ENCODE measurements at places on chromosomes 6 and 20.

DNA sequence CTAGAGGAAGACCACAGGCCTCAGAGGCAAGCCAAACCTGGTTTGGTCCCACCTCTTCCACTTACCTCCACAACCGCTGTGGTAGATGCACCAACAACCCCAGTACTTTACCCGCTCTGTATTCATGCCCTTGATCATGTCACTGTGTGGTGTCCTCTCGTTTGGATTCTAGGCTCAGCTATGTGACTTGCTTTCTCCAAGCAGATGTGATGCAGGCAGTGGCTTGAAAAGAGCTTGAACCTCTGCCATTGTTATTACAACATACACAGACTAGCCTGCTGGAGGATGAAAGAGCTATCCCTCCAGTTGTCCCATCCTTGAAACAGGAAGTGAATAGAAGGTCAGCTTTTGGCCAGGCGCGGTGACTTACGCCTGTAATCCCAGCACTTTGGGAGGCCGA, 147.7 kb downstream of the ZNF217 start:
- no peak for DNase-seq

- DNase-seq = no peak
Observed at GRCh38 chr6:152671171-152671570, 26.5 kb upstream of the MYCT1 start.

DNA sequence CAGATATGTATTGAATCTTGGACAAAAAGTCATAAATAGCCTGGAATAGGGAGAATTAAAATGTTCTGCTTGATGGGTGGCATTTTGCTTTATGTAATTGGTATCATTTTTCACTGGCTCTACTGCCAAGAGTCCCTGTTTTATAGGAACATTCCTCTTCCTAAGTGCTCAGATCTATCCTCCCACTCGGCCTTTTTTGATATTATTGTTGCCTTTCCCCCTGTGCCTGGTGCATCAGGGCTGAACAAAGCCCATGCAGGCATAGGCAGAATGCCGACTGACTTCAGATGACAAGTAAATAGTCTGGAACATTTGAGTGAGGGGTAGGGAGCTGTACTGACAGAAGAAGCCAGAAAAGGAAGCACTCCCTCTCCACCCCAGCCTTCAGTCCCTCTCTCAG, 127.0 kb downstream of the PKHD1 start:
- DNase-seq = no peak

GRCh38 chr6:21230536-21230935, 363.0 kb upstream of the SOX4 start:
- DNase-seq = no peak

GRCh38 chr6:53199156-53199555, 50.5 kb upstream of the GCM1 start:
- DNase-seq = no peak

DNA sequence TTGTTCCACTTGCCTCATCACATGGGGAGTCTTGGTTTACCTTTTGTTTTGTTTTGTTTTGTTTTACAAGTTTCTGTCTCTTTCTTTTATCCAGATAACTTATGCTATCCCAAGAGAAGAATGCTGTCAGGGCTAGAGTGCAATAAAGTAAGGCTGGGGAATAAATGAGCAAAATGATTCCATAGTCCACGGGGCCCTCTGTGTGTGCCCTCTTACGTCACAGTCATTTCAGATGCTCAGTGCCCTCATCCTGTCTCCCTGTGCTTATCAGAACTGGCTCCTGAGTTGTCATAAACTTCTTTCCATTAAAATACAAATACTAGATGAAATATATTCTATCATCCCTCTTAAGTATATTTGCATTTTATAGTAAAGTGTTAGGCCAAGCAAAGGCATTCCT, 30.8 kb upstream of the ENPP1 start:
- DNase-seq = no peak

- no peak for DNase-seq
Observed at GRCh38 chr6:115404446-115404845, 656.2 kb downstream of the FRK start.

DNA sequence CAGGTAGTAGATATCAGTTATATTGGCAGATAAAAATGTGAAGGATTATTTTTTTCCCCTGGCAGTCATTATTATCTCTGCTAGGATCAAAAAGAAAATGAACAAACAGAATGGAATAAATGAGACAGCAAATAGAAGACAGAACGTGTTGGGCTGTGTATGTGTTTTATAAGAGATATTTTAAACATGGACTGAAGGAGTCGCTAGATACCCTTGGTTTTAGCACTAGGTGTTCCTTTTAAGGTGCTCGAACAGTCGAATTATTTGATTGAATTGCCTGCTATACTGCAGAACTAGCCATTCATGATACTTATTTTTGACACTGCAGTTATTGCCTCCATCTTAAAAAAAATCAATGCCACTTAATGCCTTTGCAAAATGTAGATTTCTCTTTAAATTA, 3.7 kb downstream of the GRIK2 start:
- peak; percentile 80 for DNase-seq

DNA sequence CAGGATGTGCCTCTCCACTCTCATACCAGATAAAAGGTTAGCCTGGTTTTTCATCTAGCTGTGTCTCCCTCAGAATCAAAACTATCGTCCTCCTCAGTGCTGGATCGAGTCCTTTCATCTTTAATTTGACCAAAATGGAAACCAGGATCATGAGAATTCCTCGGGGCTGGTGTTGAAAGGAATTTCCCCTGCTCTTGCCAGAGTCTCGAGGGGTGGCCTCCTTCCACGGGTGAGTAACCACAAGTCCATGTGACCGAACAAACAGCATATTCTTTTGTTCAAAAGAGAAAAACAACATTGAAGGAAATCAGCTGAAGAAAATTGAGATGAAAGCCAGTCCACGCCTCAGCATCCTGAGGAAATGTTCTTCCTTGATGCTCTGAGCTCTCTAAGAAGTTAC, 165.9 kb upstream of the CDYL start:
- DNase-seq = no peak

DNA sequence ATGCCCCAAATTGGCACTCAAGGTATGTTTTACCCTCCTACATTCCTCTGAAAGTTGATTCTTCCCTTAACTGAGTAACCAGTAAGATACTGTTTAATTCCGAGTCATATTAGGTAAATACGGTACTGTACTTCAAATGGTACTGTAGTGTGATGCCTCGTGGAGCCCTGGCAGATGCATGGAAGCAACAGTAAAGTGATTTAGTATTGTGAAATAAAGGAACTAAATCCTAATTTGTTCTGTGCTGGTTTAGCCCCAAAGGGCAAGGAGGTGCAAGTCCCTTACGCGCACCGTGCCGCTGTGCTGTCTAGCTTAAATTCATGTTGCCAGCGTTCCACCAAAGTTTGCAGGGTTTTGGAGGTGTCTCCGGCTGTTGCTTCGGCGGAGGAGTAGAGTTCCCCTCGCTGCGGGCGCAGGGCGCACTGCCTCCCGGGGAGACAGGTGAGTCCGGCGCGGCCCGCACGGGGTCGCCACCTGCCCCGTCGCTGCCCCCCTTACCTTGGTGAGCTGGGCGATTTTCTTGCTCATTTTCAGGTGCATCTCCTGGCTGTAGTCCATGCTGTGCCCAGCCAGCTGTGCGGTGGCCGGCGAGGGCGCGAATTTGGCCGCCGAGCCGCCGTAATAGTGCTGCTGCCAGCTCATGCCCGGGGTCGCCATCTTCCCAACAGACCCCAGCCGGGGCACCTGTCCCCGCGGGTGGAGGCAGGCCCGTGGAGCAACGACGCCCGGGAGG, 655 bp downstream of the FAM184A start:
- peak; percentile 29 for DNase-seq

DNA sequence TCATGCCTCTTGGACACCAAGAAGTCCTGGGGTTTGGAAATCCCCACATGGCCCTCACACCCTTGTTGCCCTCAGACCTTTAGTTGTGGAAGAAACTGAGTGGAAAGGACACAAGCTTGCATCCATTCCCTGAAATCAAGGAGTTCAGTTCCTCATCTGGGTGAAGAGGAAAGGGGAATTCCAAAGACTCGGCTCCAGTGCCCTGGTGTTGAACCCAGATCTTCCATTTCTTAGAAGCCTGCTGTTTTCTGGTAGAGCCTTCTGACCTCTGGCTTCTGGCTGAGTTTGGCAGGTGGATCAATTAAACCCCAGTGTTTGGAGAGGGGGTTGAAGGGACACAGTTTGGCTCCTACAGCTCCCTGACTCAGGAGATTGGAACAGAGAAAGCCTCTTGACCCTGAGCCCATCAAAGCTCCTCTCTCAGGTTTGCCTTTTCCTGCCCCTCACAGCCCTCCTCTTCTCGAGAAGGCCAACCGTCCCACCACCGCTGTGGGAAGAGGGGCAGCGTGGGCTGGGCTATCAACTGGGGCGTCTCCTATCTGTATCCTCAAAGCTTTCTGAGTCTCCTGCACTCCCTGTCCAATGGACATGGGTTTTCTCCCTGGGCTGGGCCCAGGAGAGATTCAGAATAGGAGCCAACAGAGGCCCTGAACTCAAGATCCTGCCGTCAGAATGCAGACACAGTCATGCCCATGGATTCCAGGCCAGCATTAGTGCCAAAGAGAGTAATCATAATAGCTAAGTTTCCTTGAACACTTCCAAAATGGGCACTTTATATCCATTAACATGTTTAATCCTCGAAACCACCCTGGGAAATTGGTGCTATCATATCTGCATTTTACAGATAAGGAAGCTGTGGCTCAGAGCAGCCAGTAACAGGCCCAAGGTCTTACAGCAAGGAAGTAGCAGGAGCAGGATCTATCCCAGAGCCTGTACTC, 146.2 kb downstream of the VEGFA start:
- DNase-seq = no peak

DNA sequence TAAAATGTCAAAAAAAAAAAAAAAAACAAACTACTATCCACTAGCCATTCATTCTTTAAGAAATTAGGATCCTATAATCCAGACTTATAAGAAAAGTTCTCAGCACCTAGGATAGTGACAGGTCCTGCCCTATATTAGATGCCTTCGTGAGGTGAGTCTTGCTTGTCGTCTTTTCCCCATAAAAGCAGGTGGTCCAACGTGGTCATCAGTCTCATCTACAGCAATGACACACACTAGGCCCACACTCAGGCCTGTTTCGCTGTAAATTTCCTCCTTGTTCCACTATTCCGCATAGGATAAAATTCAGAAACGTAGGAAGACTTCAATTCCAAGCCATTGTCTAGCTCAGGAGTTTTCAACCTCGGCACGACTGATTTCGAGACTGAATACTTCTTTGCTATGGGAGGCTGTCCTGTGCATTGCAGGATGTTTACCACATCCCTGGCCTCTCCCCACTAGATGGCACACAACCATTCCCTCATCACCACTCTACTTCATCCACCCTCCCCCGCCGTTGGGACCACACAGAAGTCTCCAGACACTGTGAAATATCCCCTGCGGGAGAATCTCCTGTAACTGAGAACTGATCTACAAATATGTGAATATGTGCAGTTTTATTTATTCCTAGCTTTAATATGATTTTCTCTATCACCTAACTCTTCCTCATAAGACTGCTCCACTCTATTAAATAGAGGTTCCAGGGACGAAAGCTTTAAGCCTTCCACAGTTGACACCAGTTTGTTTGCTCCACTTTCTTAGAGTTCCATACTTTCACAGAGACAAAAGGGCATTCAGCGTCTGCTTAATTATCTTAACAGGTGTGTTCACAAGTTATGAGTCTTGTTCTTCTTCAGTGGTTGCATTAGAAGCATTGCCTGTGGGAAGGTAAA, 346.3 kb downstream of the BMP2 start:
- peak; percentile 86 for DNase-seq

All from NCI-H748 treated with DMSO at 0.1 percent for 48 hours (cell line).